ENCODE measurements at places on chromosomes 5 and 9. TPM values are rescaled to one million over a fixed set of nuclear protein-coding genes. Genes with fewer than 3 reads are reported as not detected.

MARVELD2 gene
- 0.26 TPM for total RNA-seq

FER gene
- total RNA-seq: 15.1 TPM

CDC20B gene
- not detected for total RNA-seq

NOTCH1 gene
- total RNA-seq: 37.5 TPM

FAT2 gene
- total RNA-seq: not detected

PCDHB2 gene
- total RNA-seq: 0.13 TPM

CDKN2B-AS1 gene
- 1.6 TPM for total RNA-seq

ZNF462 gene
- 6.0 TPM for total RNA-seq

MINAR2 gene
- not detected for total RNA-seq

ITK gene
- 319 TPM for total RNA-seq

PAEP gene
- not detected for total RNA-seq

PLPPR1 gene
- total RNA-seq: not detected

GMCL2 gene
- total RNA-seq: not detected

GRM6 gene
- not detected for total RNA-seq

TICAM2 gene
- 0.90 TPM for total RNA-seq

SLC6A18 gene
- not detected for total RNA-seq

CSF2 gene
- total RNA-seq: not detected

SPINK13 gene
- not detected for total RNA-seq

ANKRD34B gene
- total RNA-seq: not detected

PCDHGC4 gene
- not detected for total RNA-seq

MEGF9 gene
- 9.9 TPM for total RNA-seq

ZNF454 gene
- total RNA-seq: not detected

NUDT2 gene
- 11.2 TPM for total RNA-seq

RNF183 gene
- total RNA-seq: not detected

ORM2 gene
- total RNA-seq: not detected

SAP30L gene
- 25.0 TPM for total RNA-seq

GPR150 gene
- total RNA-seq: 1.8 TPM

HRCT1 gene
- total RNA-seq: not detected

FXN gene
- 16.2 TPM for total RNA-seq

PCDHGB5 gene
- 0.35 TPM for total RNA-seq

KIF24 gene
- 0.08 TPM for total RNA-seq

HTR1A gene
- total RNA-seq: not detected

IPPK gene
- total RNA-seq: 7.1 TPM
